ENCODE measurements at places on chromosomes 2 and 18. TPM values are rescaled to one million over a fixed set of nuclear protein-coding genes. Genes with fewer than 3 reads are reported as not detected.

DNA sequence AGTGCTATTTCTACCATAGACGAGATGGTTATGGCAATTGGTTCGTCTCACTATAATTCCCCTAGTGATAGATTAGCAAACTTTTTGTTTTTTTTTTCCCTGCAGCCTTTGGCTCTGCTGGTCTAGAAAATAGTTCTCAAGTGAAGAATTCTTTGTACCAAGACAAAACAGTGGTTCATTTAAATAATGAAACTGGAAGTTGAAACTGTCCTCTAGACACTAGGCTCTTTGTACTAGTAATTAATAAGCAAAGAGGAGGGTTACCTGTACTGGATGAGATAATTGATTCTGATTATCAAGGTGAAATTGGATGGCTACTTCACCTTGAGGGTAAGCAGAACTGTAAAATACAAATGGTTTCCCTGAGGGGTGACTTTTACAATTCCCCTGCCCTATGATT is 156.9 kb upstream of the DCC start:
- no peak for DNase-seq

- no peak for DNase-seq
These were observed 16.0 kb downstream of the PDCD1 start for GRCh38 chr2:241842620-241843211.

GRCh38 chr2:12261986-12262680 is 454.6 kb upstream of the TRIB2 start:
- DNase-seq, result no peak

- DNase-seq, result no peak
These were observed 78.3 kb downstream of the MBP start for GRCh38 chr18:77054288-77054605.

Gene CNTNAP5
- total RNA-seq, result 1.8 TPM

DNA sequence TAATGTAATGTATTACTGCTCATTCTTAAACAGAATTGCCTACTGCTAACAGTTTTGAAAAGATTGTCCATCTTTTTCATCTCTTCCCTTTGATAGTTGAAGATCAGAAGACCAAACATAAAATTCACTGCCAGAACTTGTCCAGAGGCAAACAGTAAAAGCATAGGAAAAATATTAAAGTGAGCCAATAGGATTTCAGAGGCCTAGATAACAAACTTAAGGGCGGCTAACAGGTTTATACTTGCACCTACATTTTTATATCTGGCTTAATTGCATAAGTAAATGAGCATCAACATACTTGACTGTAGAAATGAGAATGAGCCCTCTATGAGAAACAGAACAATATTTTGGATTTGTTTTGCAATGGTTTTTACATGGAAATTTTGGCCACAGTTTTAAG is 30.3 kb downstream of the ZC3H15 start:
- DNase-seq, result no peak

- DNase-seq, result no peak
These were observed 1592.7 kb upstream of the ACVR2A start for GRCh38 chr2:146252119-146252518.

GRCh38 chr2:7037340-7038333 is 120.4 kb downstream of the RNF144A start:
- DNase-seq, result peak; percentile 54

DNA sequence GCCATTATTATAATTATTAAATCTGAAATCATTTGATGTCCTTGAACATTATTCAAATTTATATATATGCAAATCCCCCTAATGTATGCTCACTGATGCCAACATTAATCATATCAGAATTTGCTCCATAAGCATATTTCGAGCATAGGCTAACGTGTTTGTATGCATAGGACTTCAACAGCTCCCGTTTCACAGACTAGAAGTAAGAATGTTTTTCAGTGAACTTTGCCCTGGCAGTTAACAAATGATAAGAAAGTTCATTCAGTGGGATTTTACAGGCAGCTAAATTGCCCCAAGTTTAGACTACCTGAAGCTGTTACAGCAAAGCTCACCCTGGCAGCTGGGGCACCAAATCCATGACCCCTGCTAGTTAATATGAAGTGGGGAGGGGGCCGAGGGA is 272.0 kb downstream of the LNPK start:
- DNase-seq, result no peak

- peak; percentile 31 for DNase-seq
These were observed 326.2 kb upstream of the SOX11 start for GRCh38 chr2:5365871-5366461.

GRCh38 chr18:78902795-78903435 is 76.7 kb upstream of the SALL3 start:
- no peak for DNase-seq

Gene CKAP2L
- total RNA-seq, result 13.5 TPM

Gene SCYGR4
- not detected for total RNA-seq

- DNase-seq, result no peak
These were observed 15.0 kb upstream of the MYO1B start for GRCh38 chr2:191230174-191230573.

Gene GAREM2
- total RNA-seq, result 2.0 TPM

DNA sequence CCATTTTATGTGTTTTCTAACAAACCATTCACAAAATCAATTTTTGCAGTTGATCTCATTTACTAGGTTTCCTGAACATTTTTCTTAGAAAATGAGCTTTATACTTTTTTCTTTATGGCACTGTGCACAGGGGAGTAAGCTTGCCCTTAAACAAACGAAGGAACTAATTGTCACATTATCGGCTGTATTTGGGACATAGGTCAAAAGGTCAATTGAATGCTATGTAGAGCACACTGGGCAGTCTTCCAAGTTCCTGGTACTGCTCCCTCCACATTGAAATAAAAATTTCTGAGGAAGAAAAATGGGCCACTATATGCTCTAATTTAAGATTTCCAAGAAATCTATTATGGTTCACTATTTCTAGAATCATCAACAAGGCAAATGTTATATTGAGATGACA is 93.6 kb upstream of the TMEFF2 start:
- no peak for DNase-seq

GRCh38 chr18:21218862-21219261 is 23.2 kb upstream of the GREB1L start:
- no peak for DNase-seq

DNA sequence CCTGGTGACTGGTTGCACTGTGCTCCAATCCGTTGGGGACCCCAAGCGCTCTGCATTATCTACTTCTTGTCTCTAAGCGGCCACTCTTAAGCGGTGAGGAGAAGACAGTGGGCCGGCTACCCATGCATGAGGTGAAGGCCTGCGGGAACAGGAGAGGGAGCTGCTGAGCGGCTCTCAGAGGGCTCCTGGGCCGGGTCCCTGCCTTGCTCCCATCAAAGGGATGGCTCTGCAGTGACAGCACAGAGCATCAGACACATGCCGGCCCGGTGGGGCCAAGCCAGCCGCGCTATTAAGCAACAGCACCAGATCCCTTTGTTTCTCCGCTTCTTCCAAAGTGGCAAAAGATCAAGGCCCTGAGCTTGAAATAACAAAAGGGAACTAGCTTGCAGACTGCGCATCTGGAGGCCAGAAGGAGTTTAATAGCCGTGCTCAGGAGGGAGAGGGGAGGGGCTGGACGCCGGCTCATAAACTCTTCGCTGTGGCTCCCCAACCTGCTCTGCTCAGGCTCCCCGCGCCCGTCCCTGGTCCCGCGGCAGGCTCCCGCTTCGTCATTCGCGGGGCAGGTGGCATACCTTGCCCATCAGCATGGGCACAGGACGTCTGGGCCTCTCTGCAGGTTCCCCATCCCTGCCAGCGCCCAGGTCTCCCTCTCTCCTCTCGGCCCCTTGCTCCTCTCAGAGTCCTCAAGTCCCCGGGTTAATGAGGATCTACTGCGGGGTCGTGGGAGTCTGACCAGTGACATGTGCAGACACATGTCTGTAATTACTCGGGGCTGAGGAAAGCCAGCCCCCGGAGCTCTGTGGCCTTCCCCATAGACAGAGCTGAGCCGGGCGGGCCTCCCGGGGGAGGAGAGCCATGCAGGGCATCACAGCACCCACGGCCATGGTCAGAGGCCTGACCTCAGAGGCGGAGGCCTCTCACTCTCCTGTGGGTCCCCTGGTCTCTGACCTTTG is 96.7 kb downstream of the ASB1 start:
- DNase-seq, result peak; percentile 40

Gene B3GNT7
- 1.3 TPM for total RNA-seq

DNA sequence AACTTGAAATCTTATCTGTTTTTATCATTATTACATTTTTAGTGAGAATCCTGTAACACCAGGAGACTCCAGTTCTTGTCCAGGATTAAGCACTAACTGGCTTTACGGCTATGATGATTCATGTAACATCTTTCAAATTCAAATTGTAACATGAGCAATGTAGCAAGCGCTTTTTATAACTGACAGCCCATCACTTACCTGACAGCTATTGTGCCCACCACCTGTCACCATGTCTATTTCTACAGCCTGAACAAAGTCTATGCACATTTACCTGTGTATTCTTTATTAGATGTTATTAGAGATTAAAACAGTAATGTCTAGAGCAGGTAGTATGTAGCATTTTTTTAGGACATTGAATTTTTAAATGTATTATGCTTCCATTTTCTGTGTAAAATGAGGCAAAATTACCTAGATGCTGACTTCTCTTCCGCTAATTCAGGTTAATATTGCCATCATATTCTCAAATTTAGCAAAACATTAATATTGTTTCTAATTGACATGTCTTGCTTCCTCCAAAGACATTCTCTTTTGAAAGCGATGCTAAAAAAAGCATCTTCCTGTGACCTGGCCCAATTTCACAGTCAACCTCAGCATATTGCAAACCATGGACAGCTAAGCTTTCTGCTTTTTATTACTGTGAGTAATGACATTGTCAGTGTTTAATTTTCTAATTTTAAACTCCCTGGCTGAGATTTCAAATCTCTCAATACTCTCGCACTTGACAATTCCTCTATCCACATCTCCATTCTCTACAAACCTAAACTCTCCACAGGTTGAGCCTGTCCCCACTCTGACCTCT is 37.8 kb downstream of the RIT2 start:
- DNase-seq, result no peak

Gene GBX2
- total RNA-seq, result not detected

DNA sequence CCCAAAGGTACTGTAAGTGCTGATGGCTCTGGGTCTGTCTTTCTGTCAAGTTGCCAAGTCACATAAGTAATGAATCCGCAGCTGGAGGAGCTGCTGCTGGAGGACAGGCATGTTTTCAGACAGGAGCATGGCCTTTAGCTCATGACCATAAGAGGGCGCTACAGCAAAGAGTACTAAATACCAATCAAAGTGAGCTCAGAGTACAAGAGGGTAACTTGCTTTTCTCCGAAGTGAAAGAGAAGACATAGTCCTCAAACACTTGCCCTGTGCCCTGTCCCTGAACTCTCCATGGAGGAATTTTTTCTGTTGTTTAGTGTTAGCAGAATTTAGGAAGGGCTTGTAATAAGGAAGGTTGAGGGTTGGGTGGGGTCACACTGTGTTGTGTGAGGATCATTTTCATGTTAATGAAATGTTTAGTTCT is 58.0 kb upstream of the EML6 start:
- DNase-seq, result no peak

DNA sequence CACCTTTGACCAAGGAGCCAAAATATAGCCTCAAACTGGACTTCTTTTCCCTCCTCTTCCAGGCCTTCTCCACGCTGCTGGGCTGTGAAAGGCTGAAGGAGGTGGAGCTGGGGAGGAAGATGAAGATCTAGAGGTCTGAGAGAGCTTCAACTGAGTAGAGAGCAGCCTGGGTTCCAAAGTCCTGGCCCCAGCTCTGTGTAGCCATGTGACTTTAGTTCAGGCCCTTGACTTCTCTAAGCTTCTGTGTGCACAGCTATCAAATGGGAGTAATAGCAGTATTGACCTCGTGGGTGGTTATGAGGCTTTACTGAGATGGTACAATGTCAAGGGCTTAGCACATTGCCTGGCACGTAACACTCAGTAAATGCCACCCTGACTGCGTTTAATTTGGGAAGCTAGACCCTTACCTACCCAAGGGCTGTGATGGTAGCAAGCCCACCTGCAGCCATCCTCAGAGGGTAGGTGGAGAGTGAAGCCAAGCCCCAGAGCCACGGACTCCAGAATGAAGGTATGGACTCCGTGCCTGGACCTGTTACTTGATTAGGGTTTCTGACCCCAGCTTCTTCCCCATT is 38.4 kb downstream of the SERTAD2 start:
- no peak for DNase-seq

Gene IHH
- not detected for total RNA-seq

Gene NXPH2
- 1.5 TPM for total RNA-seq

Gene CPSF3
- total RNA-seq, result 45.2 TPM

Gene FLACC1
- 1.3 TPM for total RNA-seq

- no peak for DNase-seq
These were observed 33.8 kb downstream of the PRELID3A start for GRCh38 chr18:12441475-12442034.

DNA sequence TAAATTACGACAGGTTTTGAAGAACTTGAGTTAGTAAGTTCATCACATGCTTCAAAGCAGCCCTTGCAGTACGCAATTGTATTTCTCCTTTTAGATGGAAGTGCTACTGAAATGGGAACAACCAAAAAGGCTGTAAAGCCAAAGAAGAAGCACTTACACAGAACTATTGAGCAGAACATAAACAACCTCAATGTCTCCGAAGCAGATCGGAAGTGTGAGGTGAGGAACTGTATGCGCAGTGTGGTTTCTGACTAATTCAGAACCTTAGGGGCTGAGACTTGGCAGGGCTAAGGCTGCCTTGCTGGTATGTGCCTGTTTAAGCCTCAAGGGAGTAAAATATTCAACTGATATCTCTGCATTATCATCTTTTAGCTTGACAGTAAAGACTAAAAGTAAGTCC is 8.4 kb downstream of the NCAPH start:
- DNase-seq, result no peak

GRCh38 chr2:30362468-30363081 is 84.5 kb upstream of the LCLAT1 start:
- DNase-seq, result no peak

DNA sequence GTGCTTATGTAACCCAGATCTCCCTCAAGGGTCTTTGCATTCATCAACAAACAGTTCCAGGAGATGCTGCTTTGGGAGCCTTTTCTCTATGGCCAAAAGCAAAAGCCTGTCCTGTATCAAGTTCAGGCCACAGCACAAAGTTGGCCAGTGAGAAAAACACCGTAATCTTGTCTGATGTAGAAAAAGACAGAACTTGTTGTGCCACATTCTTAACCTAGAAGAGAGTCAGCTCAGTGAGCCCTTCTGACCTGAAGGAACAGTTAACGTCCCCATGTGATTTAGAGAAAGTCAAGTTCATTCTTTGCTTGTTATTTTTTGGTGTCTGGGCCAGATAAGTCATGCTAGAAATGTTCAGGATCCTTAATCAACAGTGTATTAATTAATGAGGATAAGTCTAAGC is 7.8 kb upstream of the CNDP1 start:
- no peak for DNase-seq

GRCh38 chr18:74497324-74497676 is 1.1 kb downstream of the CNDP2 start:
- DNase-seq, result no peak
